ENCODE measurements at places on chromosomes 6 and 20. TPM values are rescaled to one million over a fixed set of nuclear protein-coding genes. Genes with fewer than 3 reads are reported as not detected.

The GHRH gene
- total RNA-seq = not detected

The SLC25A27 gene
- total RNA-seq = 0.83 TPM

The C20orf204 gene
- total RNA-seq = 0.15 TPM

The RAE1 gene
- total RNA-seq = 57.1 TPM

The SNAI1 gene
- 12.0 TPM for total RNA-seq

The ESR1 gene
- total RNA-seq = 0.02 TPM

The CRNKL1 gene
- 25.3 TPM for total RNA-seq

The RAET1E gene
- total RNA-seq = 3.4 TPM

The ACTL10 gene
- total RNA-seq = not detected

The RREB1 gene
- 10.7 TPM for total RNA-seq

The DEFB125 gene
- not detected for total RNA-seq

The TBC1D22B gene
- 5.0 TPM for total RNA-seq

The RBM24 gene
- total RNA-seq = 7.9 TPM

The DNAH8 gene
- total RNA-seq = not detected

The UBE2C gene
- total RNA-seq = 240 TPM

The POPDC3 gene
- total RNA-seq = 24.4 TPM

The HAO1 gene
- total RNA-seq = not detected

The COL19A1 gene
- total RNA-seq = not detected

The FOXP4 gene
- total RNA-seq = 22.0 TPM

The DEF6 gene
- not detected for total RNA-seq

The FRS3 gene
- 2.9 TPM for total RNA-seq

The PLA2G7 gene
- not detected for total RNA-seq

The PKHD1 gene
- total RNA-seq = not detected

The DEFB124 gene
- total RNA-seq = not detected

The COL11A2 gene
- total RNA-seq = 0.83 TPM

The SLC23A2 gene
- 16.2 TPM for total RNA-seq

The CST8 gene
- total RNA-seq = not detected

The MOCS1 gene
- total RNA-seq = 1.6 TPM

The CD109 gene
- 68.4 TPM for total RNA-seq

The BTN1A1 gene
- total RNA-seq = not detected

The GRM1 gene
- not detected for total RNA-seq

The CD40 gene
- 4.9 TPM for total RNA-seq

The SNAP91 gene
- total RNA-seq = 0.07 TPM

The TREM2 gene
- total RNA-seq = not detected

The SLC16A10 gene
- 0.35 TPM for total RNA-seq

The AGER gene
- 1.3 TPM for total RNA-seq

The B3GALT4 gene
- 0.56 TPM for total RNA-seq

The ULBP2 gene
- 2.9 TPM for total RNA-seq

The RAB32 gene
- total RNA-seq = 43.7 TPM

The LY6G6C gene
- 0.23 TPM for total RNA-seq

The TRIM40 gene
- total RNA-seq = not detected

The AVP gene
- not detected for total RNA-seq

The LGSN gene
- 2.7 TPM for total RNA-seq

The ENPP5 gene
- total RNA-seq = not detected

The SLC22A7 gene
- not detected for total RNA-seq

The SLC22A16 gene
- not detected for total RNA-seq

The HSPA1L gene
- total RNA-seq = 1.3 TPM

The MMP24 gene
- total RNA-seq = 22.6 TPM

The CYB5R4 gene
- total RNA-seq = 23.8 TPM

The CST4 gene
- not detected for total RNA-seq

The CBLN4 gene
- total RNA-seq = not detected
